Activated T-cell treated with anti-CD3 and anti-CD28 coated beads, Interleukin-2, amount 50 U/mL, for 72 hours (primary cell): ENCODE measurements at places on chromosomes 2 and 18. TPM values are rescaled to one million over a fixed set of nuclear protein-coding genes. Genes with fewer than 3 reads are reported as not detected.
A peak's percentile ranks its signal among the peaks of the same experiment; 100 is the strongest.

The ATP8B1 gene
- not detected for total RNA-seq

The KLHL41 gene
- 0.09 TPM for total RNA-seq

The CROCC2 gene
- not detected for total RNA-seq

The MDH1 gene
- total RNA-seq = 170 TPM

The EFEMP1 gene
- not detected for total RNA-seq

The ALPP gene
- total RNA-seq = not detected

The CSRNP3 gene
- not detected for total RNA-seq

GRCh38 chr18:22403950-22404349, 13.8 kb downstream of the CTAGE1 start:
- DNase-seq = no peak

DNA sequence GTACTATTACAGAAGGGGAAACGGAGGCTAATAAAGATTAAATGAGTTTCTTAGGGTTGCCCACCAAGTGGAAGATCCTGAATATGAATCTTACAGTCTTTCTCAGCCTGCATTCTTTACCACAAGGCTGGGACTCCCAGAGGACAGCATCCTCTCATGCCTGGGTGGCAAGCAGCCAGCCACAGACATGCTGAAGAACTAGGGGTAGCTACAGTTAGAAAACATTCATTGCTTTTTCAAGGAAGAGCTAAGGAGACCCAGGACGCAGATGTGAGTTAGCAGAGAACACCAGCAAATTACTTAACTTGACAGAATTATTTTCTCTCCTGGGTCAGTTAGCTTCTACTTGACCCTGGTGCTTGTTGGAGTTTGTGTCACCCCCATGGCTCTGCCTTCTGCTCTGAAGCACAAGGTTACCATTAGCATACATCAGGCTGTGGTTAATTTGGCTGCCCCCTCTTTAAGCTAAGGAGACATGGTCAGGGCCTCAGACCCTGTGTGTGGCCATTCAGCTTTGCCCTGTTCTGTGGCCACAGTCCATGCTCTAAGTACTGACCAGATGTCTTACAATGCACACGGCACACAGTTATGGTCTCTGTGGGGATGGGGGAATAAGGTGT, 132.3 kb upstream of the TNP1 start:
- no peak for DNase-seq

- DNase-seq = no peak
These were observed 3.8 kb downstream of the CATIP start for GRCh38 chr2:218360453-218360852.

- peak; percentile 12 for DNase-seq
These were observed 212.9 kb upstream of the STON1 start for GRCh38 chr2:48316753-48317750.

DNA sequence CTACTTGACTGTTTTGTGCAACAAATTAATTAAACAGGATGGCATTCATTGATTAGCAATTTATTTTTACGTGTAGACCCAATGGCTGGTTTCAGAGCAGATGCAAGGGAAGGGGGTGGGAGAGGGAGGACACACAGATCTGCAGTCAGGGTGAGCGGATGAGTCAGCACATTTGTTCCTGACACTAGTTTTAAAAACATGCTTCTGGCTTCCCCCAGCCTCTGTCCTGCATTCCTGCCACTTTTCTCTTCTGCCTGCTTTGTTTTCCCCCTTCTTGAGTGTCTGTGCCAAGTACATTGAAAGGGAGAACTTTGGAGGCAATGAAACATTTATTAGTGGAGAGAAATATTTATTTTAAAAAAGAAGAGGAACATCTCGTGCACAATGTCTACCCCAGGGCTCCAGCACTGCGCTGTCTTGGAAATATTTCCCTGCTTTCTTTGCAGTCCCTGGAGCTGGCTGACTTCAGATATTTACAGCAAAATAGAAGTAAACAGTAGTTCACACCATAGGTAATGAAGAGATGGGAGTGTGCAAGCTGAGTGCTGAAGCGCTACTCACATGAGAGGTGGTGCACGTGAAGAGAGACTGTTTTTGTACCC, 52.2 kb downstream of the NRP2 start:
- no peak for DNase-seq

DNA sequence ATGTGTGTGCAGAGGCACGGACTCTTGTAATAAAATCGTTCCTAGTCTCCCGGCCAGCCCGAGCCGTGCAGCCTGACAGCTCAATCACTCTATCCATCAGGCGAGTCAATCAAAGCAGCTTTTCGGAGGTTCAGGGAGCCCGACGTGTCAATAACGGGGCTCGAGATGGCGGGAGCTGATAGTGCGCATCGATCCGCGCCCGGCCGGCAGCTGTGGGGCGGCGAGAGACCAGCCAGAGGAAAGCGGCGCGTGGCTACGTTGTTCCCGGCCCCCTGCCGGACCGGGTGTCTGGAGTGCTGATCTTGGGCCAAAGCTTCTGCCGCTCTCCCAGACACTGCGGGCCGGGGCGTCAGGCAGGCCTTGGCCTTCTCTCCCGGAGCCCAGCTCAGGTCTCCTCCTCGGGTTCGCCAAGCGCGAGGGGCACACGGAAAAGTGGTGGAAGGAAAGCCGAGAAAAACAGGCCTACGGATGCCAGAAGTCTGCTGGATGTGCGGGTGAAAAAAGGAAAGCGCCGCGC, 2.4 kb downstream of the EN1 start:
- DNase-seq = no peak

- DNase-seq = no peak
These were observed 127.8 kb downstream of the ZNF521 start for GRCh38 chr18:25223899-25224886.

GRCh38 chr2:113282747-113283533, 4.2 kb upstream of the PAX8 start:
- DNase-seq = no peak

DNA sequence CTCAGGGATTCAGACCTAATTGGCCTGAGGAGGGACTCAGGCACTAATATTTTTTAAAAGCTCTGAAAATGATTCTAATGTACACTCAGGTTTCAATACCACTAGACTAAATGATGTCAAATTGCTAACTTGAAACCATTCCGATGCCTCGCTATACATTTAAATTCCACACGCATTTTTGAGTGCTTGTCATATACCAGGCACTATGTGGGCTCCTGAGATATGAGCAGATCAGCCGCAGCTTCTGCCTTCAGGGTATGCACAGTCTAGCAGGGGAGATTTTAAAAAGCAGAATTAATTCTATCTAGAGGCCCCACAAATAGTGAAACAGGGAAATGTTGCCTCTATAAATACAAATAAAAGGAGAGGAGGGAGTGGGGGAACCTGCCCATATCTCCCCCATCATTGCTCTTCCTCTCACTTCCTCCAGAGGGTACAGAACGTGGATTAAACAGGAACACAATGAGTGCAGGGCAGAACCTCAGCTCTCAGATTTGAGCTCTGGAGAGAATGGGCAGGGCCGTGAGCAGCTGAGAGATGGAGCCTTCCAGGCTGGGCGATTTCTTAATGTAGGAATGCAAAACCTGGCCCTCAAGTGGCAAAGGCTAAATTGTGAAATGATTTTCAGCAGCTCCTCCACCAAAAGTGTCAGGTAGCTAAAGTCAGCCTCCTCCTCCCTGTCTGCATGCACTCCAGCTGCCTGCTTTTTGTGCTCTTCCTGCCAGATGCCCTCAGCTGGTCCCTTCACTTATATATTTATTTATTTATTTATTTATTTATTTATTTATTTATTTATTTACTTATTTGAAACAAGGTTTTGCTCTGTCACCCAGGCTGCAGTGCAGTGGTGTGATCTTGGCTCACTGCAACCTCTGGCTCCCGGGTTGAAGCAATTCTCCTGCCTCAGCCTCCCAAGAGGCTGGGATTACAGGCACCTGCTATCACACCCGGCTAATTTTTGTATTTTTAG, 24.6 kb upstream of the LBH start:
- no peak for DNase-seq

DNA sequence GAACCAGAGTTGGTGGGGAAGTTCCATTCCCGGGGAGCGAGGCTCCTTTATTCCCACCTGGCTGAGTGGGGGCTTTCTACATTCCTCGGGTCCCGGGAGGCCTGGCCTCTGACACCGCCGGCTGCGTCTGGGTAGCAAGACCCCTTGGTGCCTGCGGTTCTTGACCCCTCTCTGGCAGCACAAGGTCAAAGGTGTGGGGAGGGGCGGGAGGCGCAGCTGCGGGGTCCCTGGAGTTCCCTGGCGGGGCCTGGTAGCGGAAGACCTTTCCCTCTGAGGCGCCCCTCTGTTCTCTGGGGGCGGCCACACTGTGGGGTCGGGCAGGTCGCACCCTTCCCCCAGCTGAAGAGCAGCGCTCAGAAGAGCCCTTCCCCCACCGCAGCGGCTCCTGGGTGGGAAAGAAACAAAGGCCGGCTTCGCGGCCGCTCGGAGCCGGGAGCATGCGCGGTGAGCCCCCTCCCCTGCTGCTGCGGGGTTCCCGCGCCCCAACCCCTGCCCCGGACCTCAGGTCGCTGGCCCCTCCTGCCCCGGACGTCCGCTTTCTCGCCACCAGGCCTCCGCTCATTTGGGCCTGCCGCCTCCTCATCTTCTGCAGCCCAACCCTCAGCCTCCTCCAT, 146.3 kb downstream of the ANKRD44 start:
- DNase-seq = no peak

- no peak for DNase-seq
These were observed 71.1 kb downstream of the RFTN2 start for GRCh38 chr2:197604117-197604860.

DNA sequence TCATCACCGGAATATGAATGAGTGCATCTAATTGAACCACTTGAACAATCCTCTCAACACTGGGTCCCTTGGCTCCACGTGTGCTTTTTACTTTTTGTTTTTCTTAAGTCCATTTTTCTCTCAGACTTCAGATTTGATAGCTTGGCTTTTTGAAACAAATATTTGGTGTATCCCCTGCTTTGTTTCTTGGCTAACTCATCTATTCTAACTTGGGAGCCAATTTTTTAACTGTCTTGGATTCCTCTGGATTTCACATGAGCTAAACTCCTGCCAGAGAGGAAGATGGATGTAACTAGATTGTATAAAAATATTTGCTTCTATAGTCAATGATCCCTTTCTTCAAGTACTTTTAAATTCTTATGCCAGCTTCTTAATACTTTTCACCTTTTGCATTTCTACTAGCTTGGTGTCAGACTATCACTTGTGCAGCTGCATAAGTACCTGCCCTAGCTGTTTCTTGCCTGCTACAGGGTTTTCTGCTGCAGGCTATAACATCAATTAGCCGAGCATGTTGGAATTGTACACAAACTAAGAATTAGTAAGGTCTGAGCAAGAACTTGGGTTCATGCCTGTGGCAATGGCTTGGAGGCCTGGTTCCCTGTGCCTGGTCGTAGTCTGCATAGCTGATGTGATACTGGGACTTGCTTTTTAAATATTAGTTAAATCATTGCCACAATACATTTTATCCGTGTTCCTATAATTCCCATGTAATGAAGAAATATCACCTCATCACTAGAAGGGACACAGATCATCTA, 281.5 kb downstream of the EN1 start:
- DNase-seq = no peak

- DNase-seq = no peak
These were observed 10.3 kb downstream of the GEMIN6 start for GRCh38 chr2:38788306-38788705.

DNA sequence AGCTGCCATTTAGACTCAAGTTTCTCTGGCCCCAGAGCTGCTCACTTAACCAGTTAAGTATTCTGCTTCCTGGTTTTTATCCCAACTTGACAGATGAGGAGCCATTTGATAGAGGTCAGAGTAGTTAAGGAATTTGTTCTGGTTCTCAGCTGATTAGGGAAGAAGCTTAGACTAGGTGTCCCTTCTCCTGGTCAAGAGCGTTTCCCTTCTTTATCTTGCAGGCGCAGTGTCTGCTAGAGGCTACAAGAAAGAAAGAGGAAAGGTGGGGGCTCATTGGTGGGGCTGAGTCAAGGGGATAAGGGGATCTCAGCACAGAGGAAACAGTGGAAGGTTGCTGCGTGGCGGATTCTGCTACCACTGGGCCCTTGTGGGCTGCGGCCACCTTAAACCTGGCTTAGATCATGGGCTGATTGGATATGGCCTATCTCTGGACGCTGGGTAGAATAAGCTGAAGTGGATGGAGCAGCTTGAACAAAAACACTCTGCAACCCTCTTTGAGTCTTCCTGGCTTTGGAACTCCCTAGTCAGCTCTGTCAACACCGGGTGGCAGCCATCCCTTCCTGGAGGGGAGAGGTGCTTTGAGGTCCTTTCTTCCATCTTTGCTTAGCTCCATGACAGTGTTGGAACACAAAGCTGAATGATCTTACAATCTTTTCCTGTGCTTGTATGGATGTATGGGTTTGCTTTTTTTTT, 70.8 kb downstream of the QPCT start:
- no peak for DNase-seq

DNA sequence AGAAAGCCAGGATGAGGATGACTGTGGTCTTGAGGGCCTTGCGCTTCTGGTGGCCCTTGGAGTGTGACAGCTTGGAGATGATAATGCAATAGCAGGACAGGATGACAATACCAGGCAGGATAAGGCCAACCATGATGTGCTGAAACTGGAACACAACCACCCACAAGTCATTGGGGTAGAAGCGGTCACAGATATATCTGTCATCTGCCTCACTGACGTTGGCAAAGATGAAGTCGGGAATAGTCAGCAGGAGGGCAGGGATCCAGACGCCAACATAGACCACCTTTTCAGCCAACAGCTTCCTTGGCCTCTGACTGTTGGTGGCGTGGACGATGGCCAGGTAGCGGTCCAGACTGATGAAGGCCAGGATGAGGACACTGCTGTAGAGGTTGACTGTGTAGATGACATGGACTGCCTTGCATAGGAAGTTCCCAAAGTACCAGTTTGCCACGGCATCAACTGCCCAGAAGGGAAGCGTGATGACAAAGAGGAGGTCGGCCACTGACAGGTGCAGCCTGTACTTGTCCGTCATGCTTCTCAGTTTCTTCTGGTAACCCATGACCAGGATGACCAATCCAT, 2.7 kb downstream of the CXCR4 start:
- no peak for DNase-seq

DNA sequence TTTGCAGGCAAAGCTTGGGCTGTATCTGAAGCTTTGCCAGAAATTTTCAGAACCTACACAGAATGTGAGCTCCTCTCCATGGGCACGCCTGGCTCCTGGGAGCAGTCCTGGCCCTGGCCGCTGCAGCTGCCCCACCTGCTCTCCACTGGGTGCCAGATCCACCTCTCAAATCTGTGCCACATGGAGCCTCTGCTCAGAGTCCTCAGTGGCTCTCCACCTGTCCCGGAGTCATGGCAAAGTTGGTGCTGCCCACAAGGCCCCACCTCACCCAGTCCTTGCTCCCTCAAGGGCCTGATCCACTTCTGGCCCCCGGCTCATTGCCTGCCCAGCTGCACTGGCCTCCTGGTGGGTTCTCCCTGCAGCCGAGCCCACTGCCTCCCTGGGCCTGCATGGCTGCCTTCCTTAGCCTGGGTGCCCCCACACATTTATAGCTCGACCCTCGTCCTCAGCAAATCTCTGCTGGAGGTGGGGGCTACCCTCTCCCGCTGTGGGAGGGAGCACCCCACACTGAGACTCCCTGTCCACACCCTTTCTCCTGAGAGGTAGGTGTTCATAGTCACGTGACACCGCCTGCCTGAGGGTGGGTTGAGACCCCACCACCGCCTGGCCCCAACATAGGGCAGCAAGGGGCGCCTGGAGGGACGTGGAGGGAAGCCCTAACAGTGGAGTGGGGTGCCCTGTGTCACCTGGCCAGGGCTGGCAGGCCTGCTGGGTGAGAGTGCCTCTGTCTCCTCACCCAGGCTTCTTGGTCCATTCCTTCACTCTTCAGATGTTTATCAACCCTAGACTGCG, 224.1 kb downstream of the SH3RF3 start:
- no peak for DNase-seq
